ENCODE measurements at places on chromosomes 16 and 17.

DNA sequence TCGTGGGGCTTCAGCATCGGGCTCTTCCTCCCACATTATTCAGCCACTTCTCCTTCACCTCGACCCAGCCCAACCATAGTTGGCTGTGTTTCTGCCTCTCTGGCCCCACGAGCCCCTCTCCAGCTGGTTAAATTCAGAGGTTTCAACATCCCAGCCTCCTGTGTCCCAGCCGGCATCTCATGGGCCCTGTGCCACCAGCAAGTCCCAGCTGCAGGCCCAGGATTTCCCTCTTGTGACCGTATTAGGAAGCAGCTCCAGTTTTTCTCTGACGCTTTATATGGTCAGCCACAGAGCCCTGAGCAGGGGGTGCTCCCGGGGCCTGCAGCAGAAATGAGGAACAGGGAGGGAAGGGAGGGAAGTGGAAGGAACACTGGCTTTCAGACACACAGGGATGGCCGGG lies 27.4 kb downstream of the MYH11 start:
- DNase-seq = no peak

- no peak for DNase-seq
These were observed 40.4 kb downstream of the TNRC6A start for GRCh38 chr16:24769806-24770205.

GRCh38 chr17:78391051-78391431 lies 12.6 kb downstream of the PGS1 start:
- DNase-seq = no peak

DNA sequence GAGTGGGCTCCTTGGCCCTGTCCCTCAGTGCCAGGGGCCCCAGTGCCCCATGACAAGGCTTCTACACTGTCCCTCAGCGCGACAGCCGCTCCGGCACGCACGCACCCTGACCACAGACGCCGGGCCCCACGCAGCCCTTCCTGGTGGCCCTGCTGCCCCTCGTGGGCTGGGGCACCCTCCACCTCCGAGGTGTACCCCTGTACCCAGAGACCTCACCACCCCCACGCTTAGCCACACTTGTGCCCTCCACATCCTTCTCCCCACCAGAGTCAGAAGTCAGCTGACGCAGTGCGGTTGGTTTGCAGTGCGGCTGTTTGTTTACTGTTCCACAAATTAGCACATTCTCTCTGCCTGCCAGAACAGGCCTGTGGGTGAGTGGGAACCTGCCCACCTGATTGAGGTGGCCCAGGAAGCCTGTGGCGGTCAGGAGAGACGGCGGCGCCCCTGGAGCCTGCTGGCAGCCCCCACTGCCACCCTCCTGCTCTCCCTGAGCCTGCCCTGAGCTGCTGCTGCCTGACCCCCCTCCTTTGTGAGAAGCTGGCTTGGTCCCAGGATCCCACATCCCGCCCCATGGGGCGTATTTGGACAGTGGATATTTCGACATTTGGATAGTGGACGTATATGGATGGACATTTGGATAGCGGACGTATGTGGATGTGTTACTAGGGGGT lies 38.0 kb upstream of the CDH15 start:
- DNase-seq = no peak

- no peak for DNase-seq
These were observed 19.7 kb downstream of the PITPNM3 start for GRCh38 chr17:6536566-6537065.

All from NCI-H1417 (cell line).